Tongue (tissue), 3 donors: ENCODE measurements at places on chromosomes 11 and 22. TPM values are rescaled to one million over a fixed set of nuclear protein-coding genes. Genes with fewer than 3 reads are reported as not detected.

Gene KRTAP5-9
- not detected for total RNA-seq

Gene GGTLC2
- total RNA-seq = not detected

Gene POU2AF1
- total RNA-seq = 0.72 TPM

Gene GALNT18
- total RNA-seq = 35.3 TPM

Gene ISX
- total RNA-seq = not detected

Gene USH1C
- total RNA-seq = 4.3 TPM

DNA sequence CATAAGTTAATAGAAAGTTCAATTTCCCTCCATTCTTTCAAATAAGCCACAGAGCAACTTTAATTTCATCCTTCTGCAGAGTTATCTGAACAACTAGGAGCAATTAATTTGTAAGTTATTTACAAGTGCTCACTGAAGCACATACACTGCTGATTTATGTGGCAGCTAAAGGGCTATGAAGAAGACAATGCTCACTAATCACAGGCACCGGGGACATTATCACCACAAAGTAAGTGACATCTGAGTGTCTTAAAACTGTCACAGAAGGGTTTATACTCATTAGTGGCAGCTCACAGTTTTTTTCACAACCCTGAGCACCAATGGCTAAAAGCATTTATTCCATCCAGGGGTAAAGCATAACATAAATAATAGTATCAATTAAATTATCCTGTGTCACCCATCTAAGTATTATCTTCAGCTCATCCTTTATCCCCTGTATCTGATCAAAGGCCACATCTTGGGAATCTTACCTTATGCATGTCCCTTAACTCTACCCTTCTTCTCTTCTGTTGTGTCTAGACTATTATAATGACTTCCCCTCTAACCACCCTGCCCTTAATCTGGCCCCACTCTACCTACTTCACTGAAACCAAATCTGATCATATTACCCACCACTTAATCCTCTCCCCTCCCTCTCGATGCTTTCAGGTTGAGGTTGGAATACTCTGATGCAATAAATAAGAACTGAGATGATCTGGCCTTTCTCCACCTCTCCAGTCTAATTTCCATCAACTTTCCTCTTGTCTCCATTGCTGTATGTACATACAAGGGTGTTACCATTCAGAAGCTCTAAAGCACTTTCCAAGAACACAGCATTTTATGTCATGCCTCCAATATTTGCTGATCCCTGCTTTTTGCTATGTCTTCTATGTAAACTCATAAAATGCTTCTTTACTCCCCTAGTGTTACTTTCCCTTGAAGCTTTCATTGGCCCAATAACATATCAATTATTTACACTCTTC, 252.7 kb downstream of the CASP12 start:
- DNase-seq = no peak

DNA sequence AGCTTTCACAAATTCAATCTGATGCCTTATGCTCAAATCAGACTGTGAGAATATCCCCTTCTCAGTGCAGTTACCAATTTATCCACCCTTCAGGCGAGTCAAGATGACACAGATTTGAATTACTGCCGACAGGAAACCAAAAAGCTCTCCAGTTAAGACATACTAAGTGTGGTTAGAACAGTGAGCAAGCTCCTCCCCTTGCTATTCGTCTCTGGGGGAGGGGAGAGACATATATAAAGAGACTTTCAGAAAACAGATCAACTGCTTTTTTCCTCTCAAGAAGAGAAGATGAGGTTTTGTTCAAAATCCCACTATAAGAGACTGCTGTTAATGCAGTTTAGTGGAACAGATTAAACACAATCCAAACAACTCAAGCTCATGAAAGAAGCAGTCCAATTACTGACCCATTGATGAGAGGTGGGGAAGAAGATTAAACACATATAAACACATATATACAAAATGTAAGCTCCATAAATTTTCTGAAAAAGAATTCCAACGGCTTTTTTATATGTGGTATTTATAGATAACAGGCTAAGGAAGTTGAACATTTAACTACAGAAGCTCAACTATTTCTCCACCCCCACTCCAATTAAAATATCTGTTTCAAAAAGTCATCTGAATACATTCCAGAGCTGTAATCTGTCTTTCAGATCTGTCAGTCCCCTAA, 102.7 kb downstream of the MRTFA start:
- peak; percentile 45 for DNase-seq

DNA sequence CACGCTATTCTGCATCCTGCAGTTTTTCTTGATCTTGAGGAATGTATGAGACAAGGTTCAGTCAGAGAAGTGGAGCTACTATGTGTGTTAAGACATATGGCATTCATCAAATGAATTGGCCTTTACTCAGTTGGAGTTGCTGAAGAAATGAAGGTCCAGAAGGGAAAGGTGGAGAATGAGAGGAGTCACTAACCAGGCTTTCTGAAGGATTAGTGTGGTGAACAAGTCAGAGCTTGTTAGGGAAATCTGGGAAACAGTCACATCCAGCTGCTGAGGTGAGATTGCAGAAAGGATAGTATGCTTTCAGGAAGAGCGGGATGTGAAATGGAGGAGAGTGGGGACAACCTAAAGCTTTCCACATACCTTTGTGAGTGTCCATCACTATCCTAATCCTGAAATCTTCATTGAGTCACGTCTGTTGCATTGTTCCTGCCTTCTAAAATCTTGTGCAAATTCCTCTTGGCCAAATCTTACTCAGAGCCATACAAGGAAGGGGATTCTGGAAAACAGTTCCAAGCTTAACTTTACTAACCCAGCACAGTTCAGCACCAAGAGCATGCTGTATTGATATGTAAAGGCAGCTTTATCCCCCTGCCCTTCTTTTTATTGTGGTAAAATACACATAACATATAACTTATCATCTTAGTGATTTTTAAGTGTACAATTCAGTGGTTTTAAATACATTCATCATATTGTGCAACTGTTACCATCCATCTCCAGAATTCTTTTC, 11.4 kb upstream of the PITPNB start:
- peak; percentile 29 for DNase-seq

GRCh38 chr11:123493349-123494063, 63.4 kb downstream of the GRAMD1B start:
- DNase-seq = peak; percentile 51

- peak; percentile 89 for DNase-seq
These were observed 3.5 kb upstream of the LARGE1 start for GRCh38 chr22:33923660-33924246.

DNA sequence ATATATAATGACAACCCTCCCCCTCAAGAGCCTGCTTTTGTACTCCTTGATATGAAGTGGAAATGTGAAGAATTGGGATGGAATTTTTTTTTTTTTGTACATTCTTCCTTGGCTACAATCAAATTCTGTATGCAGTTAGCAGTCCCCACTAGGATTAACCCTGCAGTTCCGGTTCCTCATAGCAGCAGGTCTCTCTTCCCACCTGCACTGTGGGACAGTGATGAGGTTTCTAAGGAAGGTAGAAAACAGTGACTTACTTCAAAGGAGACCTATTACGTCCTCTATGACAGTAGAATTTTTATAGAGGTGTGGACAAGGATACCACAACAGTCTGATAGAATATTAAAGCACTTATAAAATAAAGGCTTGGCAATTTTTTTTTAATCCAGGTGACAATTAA, 46.3 kb upstream of the ALKBH3 start:
- peak; percentile 14 for DNase-seq

DNA sequence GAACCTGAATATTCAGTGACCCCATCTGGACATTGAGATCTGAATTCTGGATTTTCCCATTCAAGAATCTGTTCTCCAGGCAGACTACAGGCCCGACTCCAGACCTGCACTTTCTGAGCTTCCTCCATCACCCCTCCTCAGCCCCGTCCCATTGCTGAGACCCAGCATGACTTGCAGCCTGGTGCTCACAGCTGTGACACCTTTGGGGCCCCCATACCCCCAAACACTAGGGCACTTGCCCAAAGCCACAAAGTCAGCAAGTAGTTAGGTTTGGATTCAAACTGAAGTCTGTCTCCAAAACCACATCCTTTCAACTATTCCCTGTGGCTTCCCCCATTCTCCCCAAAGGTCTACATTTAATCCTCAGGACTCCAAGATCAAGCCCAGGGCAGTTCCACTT, 128.2 kb upstream of the ZBED5 start:
- DNase-seq = no peak

DNA sequence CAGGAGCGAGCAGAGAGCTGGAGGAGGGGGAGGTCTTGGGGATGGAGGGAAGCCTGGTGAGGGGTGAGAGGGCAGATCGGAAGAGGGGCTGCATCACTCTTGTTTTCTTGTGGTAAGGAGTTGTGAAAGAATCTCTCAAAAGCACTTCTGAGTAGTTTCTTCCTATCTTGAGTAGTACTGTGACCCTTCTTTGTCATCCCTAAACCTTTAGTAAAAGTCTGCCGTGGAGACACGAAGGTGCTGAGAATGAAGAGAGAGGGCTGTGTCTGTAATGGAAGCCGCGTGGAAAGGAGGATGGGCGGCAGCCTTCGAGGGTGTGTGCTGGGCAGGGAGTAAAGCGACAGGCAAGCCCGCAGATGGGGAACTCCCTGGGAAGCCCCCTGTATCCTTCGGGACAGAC, 237.8 kb downstream of the TBC1D22A start:
- DNase-seq = no peak

GRCh38 chr11:62644220-62644619, 2.2 kb downstream of the GANAB start:
- no peak for DNase-seq

- peak; percentile 63 for DNase-seq
These were observed 49.1 kb upstream of the VPREB1 start for GRCh38 chr22:22195265-22196017.

DNA sequence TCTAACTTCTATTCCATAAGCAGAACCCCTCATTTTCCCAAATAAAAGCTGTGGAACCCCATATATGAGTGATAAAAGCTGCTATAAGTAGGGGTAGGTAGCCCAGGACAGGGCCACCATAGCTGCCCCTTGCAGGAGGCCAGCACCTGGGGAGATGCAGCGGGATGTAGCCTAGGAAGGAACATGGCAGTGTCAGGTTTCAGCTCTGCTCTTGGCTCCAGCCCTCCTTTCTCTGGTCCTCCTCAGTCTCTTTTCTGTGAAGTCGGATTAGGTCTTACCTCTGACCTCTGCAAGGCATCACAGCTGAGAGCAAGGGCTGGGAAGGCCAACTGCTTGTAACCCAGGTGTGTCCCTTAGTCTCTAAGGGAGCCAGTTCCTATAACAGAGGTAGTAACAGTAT, 135.6 kb downstream of the NAV2 start:
- DNase-seq = no peak

DNA sequence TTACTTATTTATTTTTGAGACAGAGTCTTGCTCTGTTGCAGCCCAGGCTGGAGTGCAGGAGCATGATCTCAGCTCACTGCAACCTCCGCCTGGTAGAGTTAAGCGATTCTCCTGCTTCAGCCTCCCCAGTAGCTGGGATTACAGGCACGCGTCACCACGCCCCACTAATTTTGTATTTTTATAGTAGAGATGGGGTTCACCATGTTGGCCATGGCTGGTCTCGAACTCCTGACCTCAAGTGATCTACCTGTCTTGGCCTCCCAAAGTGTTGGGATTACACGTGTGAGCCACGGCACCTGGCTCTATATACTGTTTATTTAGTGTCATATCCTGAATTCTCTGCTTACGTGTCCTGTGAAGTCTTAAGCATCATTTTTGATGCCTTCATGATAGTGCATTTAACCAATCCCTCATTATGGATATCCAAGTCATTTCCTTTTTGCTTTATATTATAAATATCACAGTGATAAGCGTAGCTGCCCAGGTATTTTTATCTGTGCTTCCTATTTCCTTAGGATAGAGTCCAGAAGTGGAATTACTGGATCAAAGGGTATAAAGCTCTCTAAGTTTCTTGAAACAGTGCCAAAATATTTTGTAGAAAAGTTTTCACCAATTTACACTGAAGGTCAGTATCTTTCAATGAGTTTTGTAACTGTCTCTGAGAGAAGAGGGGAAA, 871 bp upstream of the SIDT2 start:
- DNase-seq = no peak
